ENCODE measurements at places on chromosomes 1 and 21.

DNA sequence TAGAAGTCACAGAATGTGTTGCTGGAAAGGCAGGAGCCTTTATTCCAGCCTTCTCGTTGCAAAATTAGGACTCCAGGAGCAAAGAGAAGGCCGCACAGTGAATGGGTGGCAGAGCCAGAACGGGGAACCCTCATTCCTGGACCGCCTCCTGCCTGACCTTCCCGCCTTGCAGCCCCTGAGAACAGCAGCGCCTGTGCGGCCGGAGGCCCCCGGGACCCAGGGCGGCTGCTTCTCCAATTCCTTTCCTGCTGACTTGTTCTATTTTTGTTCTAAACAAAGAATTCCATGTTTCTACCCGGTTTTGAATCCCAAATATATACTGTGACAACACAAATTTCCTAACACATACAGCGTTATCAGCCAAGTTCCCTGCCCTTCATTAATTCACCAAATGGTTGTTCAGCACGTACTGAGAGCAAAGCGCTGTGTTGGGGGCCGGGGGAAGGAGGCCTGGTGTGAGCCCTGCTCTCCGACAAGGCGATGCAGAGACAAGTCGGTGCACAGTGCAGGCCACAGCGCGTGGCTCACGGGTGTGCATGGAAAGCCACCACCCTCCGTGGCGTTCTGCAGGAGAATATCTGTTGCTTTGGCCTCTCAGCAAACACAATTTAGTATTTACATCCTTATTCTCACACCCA, 31.9 kb upstream of the COL6A2 start:
- DNase-seq, result no peak

- DNase-seq, result no peak
Observed at GRCh38 chr21:43912500-43912899, 47.5 kb downstream of the AGPAT3 start.

GRCh38 chr1:162068301-162068700, 1.2 kb upstream of the NOS1AP start:
- no peak for DNase-seq

DNA sequence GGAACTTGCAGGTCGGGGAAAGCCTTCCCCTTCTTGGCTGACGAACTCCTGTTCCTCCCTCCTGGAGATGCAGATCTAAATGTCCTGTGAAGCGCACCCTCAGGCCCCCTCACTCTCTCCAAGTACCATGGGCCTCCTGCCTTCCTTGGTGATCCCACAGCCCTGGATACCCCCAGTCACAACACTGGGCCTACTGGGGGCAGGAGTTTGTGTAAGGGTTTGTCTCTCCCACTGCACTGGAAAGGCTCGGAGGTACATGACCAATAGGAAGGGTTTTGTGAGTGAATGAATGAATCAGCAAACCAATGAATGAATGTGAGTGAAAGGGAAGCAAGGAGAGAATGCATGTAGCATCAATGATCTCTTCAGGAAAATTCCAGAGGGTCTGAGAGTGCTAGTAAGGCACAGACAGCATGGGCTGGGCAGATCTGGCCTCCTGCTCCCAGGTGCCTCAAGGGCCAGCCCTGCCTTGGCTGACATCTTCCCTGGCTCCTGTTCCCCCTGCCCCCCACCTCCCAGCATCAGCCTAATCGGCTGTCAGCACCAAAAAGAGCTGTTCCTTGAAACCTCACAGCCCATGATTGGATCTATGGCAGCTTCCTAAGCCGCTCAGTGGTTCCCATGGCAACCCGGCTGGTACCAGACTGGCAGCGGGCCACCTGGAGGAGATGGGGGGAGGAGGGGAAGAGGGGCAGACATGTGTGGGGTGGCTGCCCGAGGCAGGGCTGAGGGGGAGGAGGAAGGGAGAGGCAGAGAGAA, 95.8 kb downstream of the VWA5B1 start:
- peak; percentile 25 for DNase-seq

- DNase-seq, result no peak
Observed at GRCh38 chr21:37561941-37562919, 195.7 kb downstream of the DYRK1A start.

DNA sequence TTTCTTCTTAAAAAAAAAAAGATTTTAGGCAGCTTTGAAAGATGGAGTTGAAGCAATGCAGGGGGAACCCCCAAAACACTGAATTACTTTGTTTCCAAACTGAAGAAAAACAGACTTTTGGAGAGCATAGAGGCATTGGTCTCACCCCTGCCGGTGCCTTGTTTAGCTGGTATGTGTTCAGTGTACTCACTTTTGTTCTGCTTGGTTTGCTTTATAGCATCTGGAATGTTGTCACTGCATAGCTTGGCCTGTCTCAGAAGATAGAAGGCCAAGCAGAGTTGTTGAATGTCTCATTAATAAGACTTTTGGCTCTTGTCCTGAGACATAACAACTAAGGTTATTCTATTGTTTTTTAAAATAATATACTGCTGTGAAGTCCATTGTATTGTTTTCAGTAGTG, 6.9 kb downstream of the THRAP3 start:
- DNase-seq, result no peak

DNA sequence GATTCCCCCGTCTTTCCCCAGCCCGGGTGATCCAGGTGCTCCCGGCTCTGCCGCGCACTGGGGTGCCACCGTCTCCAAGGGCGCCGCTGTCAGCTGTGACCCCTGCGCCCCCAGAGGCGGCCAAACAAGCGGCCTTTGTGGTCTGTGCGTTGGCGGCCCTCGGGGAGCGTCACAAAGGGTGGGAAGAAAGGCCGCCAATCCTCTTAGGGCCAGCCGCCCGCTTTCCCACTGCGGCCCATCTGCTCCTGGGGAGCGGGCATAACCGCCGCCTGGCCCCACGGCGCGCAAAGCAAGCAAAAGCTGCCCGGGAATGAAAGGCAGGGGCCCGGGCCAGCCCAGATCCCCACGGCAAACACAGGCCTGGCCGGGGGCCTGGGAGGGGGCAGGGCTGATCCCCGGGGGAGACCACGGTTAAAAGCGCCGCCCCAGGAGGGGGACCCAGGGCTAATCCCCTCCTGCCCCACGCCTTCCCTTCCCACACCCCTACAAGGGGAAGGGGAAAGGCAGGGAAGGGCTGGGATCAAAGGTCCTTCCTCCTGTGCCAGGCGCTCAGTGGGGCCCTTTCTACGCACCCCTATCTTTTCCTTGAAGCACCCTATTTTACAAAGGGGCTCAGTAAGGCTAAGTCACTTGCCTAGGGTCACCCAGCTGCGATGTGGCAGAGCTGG, 24.0 kb downstream of the C1QB start:
- DNase-seq, result no peak

- DNase-seq, result no peak
Observed at GRCh38 chr1:244154508-244154871, 103.4 kb downstream of the ZBTB18 start.

- DNase-seq, result no peak
Observed at GRCh38 chr1:186386725-186387383, 11.2 kb downstream of the ODR4 start.

GRCh38 chr1:182888736-182889531, 49.8 kb downstream of the DHX9 start:
- no peak for DNase-seq

GRCh38 chr1:60908159-60908558, 174.2 kb upstream of the NFIA start:
- no peak for DNase-seq

- DNase-seq, result no peak
Observed at GRCh38 chr21:41765420-41765821, 1.4 kb downstream of the RIPK4 start.

GRCh38 chr1:53367503-53368313, 39.8 kb upstream of the LRP8 start:
- DNase-seq, result no peak

GRCh38 chr1:244732851-244733450, 80.0 kb downstream of the DESI2 start:
- no peak for DNase-seq

DNA sequence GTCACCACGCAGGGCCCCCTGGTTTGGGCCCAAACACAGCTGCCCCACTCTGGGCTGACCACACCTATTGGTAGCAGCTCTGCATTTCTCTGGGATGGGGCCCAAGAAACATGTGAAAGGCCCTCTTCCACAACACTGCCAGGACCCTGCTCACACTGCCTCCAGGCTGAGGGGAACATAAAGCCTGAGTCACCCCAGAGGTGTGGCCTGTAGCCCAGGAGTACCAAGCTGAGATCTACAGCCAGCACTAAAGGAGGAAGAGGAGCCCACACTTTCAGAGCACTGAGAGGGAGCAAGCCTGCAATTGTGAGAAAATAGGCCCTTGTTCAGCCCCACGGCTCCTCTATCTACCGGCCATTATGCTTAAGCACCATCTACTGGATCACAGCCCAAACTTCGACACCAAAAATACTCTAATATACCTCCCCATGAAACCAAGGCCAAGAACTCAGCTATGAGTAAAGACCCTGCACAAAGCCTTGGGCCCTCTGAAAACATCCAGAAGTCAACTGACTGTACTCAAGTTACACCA, 14.4 kb upstream of the OR2T10 start:
- DNase-seq, result no peak

DNA sequence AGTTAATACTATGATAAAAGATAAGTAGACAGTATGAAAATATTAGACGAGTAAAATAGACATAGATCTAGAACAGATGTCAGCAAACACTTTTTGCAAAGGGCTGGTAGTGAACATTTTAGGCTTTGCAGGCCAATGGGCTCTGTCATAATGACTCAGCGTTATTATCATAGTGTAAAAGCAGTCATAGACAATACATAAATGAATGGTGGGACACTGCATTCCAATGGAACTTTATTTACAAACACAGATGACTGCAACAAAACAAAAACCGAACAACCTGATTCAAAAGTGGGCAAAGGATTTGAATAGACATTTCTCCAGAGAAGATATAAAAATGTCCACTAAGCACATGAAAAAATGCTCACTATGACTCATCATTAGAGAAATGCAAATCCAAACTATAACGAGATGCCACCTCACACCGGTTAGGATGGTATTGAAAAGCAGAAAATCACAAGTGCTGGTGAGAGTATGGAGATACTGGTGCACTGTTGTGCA, 7.3 kb downstream of the GSTM5 start:
- no peak for DNase-seq

Measured in NCI-H1694 (cell line).